ENCODE measurements at places on chromosomes 1 and 21.

DNA sequence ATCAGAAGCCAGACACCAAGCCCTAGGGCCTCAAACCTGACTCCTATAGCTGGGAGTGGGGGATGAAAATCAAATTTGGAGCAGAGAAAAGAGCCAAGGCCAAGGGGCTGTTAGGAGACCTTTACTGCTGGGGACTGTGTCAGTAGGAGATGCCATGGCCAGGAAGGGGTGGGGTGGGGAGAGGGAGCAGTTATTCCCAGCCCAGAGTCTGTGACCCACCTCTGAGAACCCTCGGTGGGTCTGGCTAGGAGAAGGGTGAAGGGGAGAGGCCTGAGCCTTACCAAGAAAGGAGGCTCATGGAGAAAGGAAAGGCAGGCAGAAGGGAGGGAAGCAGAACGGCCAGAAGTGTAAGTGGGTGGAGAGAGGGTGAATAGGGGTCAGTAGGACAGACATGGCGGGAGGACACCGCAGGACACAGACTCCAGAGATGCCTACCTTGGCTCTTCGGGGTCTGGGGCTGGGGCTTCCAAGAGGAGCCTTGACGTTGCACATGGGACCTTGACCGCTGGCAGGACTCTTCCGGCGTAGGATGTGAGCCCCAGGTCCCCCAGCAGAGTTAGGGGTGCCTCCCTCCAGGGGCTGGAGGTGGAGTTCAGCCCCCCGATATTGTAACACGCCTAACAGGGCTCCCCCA, 1.2 kb downstream of the ADAMTS4 start:
- DNase-seq, result peak; percentile 38

- no peak for DNase-seq
Observed at GRCh38 chr1:199590708-199591107, 436.8 kb upstream of the NR5A2 start.

DNA sequence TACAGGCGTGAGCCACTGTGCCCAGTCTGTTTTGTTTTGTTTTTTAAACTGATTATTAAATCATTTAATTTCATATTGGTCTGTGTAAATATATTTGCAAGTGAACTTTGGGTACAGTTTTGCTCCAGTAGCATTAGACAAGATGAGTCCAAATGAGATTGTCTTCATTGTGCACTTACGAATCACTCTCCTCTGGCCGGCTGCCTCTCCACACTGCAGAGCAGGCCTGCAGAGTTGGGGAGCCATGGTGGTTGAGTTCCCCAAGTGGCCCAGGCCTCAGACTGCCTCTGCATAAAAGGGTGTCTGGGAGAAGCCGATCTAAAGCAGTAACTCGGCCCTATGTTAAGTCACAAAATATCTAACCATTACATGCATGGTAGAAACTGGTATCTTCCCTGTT, 74.8 kb downstream of the ATP5PO start:
- no peak for DNase-seq

DNA sequence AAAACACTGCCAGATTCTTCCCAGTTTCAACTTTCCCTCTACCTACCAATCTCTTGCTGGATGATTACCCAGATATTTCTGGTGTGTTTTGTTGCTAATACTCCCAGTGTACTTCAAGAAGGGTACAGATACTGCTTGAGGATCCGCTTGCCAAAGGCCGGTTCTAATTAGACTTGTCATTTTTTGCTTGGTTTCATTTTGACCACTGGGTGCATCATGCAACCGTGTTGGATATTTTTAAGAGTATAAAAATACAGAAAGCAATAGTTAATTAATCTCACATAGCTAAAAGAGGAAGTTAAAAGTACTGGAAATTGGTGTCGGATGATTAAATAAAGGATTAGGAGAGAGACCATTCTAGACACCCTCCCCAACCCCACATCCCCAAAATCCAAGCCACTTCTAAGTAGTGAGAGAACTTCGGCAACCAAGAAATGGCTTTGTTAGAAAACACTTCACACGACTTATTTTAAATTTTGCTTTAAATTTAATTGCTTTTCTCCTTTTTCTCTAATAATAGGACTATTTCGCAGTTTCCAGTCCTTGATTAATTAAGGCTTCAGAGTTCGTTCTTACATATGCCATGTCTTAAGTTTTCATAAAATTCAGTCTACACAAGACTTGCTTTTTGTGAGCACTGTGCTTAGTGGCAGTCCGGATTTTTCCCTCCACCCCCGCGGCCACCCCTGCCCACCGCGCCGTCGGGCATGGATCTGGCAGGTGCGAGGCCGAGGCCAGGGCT, 2.5 kb upstream of the CDKN2C start:
- DNase-seq, result no peak

- no peak for DNase-seq
Observed at GRCh38 chr1:184649451-184649888, 105.2 kb downstream of the EDEM3 start.

DNA sequence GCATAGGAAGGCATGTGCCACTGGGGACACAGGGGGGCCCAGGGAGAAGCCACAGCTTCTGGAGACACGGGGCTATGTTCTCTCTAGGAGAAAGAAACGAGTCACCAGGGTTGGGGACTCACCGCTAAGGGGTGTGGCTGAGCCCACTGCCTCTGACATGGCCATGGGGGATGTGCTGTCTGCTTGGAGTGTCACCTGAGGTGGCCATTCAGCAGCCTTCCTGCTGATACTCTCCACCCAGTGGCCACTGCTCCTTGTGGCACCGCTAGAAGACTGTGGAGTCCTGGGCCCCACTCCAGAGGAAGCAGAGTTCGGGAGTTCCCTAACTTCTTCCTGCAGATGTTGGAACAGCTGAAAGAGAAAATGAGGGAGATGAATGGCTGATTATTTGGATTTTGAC, 91.2 kb upstream of the SLC45A1 start:
- no peak for DNase-seq

DNA sequence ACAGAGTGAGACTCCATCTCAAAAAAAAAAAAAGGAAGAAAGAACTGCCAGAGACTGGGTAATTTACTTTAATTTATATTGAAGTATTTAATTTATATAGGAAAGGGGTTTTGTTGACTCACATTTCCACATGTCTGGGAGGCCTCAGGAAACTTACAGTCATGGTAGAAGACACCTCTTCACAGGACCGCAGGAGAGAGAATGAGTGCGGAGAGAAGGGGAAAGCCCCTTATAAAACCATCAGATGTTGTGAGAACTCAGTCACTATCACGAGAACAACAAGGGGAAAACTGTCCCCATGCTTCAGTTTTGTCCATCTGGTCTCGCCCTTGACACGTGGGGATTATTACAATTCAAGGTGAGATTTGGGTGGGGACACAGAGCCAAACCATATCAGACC, 25.8 kb upstream of the PPP1R8 start:
- DNase-seq, result no peak

- no peak for DNase-seq
Observed at GRCh38 chr1:54540582-54541295, 7.3 kb upstream of the ACOT11 start.

DNA sequence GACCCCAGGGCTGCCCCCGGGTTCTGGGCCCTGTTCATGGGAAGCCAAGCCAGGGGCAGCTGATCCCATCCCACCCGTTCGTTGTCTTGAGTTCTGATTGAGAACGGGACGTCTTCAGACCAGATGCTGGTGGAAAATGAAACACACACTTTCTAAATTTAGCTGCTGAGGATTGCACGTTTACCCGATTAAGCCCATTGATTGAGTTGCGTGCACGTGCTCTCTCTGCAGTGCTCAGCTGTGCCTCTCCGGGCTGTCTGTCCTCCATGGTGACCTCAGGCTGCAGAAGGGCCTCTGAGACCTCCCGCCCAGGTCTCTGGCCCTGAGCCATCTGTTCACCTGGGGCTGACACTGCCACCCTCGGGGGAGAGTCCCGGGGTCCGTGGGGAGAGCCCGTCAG, 27.0 kb upstream of the PEX10 start:
- no peak for DNase-seq

- no peak for DNase-seq
Observed at GRCh38 chr1:57167997-57168396, 202.2 kb upstream of the C8B start.

DNA sequence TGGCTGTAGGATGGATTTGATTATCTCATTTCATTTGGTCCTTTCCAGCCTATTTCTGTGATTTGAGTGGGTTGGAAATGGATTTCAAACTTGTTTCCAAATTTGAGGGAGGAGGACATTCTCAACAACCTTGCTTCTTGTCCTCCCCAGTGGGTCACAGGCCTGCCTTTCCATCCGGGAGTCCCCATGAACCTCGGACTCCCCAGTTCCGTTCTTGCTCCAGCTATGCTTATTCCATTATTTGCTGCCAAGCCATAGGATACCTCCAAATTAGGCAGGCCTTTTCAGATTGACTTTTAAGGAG, 97.8 kb downstream of the DUSP10 start:
- no peak for DNase-seq

All from left hindlimb (tissue), 1 donor.